ENCODE measurements at places on chromosomes 16 and 17. TPM values are rescaled to one million over a fixed set of nuclear protein-coding genes. Genes with fewer than 3 reads are reported as not detected.

FASN gene
- 94.7 TPM for total RNA-seq

APOBR gene
- total RNA-seq, result not detected

RNF135 gene
- total RNA-seq, result 9.7 TPM

RNPS1 gene
- 44.0 TPM for total RNA-seq

GAN gene
- 11.3 TPM for total RNA-seq

TMC7 gene
- 0.28 TPM for total RNA-seq

ADAD2 gene
- total RNA-seq, result not detected

FOXF1 gene
- total RNA-seq, result 15.6 TPM

PROCA1 gene
- 1.0 TPM for total RNA-seq

PLXDC1 gene
- 0.28 TPM for total RNA-seq

FOXJ1 gene
- not detected for total RNA-seq

FLYWCH1 gene
- 36.4 TPM for total RNA-seq

GSE1 gene
- total RNA-seq, result 21.3 TPM

CRHR1 gene
- total RNA-seq, result not detected

YPEL3 gene
- 6.3 TPM for total RNA-seq

KRT40 gene
- total RNA-seq, result not detected

MYH13 gene
- 0.09 TPM for total RNA-seq

WDR81 gene
- 20.1 TPM for total RNA-seq

ABAT gene
- total RNA-seq, result 4.6 TPM

TUBD1 gene
- 3.9 TPM for total RNA-seq

ZNF469 gene
- 4.6 TPM for total RNA-seq

SLC12A3 gene
- under 0.01 TPM for total RNA-seq

CDT1 gene
- 1.2 TPM for total RNA-seq

ADORA2B gene
- 39.1 TPM for total RNA-seq

TEKT3 gene
- 0.37 TPM for total RNA-seq

LLGL2 gene
- 0.14 TPM for total RNA-seq

TMIGD1 gene
- total RNA-seq, result not detected

PHKB gene
- total RNA-seq, result 54.3 TPM
